ENCODE measurements at places on chromosomes 3 and 15. TPM values are rescaled to one million over a fixed set of nuclear protein-coding genes. Genes with fewer than 3 reads are reported as not detected.

DNA sequence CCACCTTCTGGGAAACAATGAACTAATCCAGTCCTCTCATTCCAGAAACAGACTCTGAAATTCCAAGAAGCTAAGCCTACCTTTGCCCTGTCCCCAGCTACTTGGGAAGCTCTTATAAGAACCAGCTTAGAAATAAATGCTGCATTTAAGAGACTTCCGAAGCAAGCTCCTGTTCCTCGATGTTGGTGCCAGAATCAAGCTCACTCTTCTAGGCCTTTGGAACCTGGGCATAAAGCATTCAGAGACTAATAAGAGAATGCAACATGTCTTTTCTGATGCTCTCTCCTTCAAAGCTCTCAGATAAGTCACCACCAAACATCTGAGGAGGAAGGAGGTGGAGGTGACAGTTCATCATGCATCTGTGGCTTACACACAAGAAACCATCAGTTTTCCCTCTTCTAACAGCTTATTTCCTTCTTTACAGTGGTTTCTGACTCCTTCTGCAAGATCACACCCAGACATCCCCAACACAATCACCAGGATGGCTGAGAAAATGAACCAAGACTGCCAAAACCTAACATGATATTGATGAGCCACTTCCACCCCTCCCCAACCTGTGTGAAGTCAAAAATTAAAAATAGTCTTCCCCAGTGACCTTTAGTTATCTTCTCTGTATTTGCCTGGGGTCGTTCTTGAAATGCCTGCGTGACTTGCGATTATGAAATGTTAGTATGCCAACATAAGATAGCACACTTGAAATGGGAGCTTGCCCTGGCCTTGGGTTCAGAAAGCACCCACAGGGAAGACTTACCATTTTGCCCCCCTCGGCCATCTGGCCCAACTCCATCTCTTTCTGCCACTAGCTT lies 11.5 kb downstream of the ARHGEF3 start:
- H3K36me3 ChIP-seq = no peaks in the 10 kb centered on the region
- no peaks in the 10 kb centered on the region for H3K4me1 ChIP-seq

Gene IMPG2
- 0.72 TPM for total RNA-seq

DNA sequence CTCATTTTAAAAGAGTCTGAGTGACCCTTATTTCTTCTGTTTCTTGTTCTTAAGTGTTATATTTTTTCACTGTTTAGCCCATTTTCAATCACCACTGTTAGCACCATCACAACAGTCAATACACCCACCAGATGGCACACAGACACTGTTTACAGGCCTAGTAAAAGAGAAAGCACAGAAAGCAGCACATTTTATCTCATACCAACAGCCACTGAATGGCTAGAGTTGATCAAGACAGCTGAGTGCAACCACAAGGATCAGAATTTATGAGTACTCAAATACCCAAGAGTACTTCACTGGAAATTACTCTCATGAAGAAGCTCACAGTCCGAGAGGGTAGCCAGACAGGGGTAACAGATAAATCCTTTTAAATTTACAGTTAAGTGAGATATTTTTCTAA lies 127.0 kb downstream of the TFDP2 start:
- peak; percentile 9 for DNase-seq
- no peaks in the 10 kb centered on the region for H3K36me3 ChIP-seq
- no peak overlapping the region for H3K27ac ChIP-seq
- no peak overlapping the region for H3K4me3 ChIP-seq

Gene LMLN
- total RNA-seq = 2.6 TPM

- no peak overlapping the region for H3K27ac ChIP-seq
- H3K4me3 ChIP-seq = no peak overlapping the region
- no peaks in the 10 kb centered on the region for H3K27me3 ChIP-seq
- no peaks in the 10 kb centered on the region for H3K36me3 ChIP-seq
- peaks cover 21% of the 10 kb centered on the region for H3K4me1 ChIP-seq
Observed at GRCh38 chr3:172564499-172564898, 41.3 kb upstream of the TNFSF10 start.

DNA sequence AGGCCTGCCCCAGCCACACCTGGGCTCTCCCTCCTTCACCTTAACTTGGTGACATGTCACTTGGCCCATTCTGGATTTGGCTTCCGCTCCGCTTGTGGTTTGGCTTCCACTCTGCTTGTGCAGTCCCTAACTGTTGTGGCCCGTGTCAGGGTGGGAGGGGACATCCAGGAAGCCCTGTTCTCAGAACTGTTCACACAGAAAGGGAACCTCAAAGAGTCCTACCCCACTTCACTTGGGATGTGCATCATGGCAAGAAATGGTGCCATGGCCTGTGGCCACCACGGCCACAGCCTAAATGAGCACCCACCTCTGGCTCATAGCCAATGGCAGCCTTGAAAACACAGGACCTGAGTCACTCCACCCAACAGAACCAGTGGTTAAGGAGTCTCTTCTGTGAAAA lies 63.4 kb downstream of the CYP19A1 start:
- no peak overlapping the region for H3K27ac ChIP-seq
- DNase-seq = no peak
- peaks cover 10% of the 10 kb centered on the region for H3K27me3 ChIP-seq
- H3K4me1 ChIP-seq = no peaks in the 10 kb centered on the region
- no peaks in the 10 kb centered on the region for H3K36me3 ChIP-seq

Gene PLS1
- 22.8 TPM for total RNA-seq

Gene CYP8B1
- 5.9 TPM for total RNA-seq

DNA sequence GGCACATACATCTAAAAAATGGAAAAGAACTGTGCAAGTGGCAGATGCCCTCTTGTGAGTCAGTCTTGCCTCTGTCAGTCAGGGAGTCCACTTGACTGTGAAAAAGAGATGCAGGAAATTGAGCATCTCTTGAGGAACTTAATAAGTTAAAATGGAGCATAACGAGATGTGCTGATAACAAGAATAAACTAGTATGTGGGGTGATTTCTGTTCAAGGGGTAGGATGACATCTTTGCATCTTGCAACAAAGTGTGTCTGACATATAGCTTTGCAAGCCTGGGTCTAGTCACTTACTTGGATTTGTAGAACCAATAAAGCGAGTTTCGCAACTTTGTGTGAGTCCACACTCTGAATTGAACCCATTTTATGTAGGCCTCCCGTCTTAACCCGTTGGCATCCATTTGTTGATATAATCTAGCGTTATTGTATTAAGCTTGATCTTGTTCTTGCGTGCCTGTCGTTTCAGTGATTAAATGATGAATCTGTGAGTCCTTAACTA lies 2.2 kb downstream of the USP3 start:
- H3K4me3 ChIP-seq = peak overlapping the region; percentile 79
- no peaks in the 10 kb centered on the region for H3K36me3 ChIP-seq
- no peaks in the 10 kb centered on the region for H3K27me3 ChIP-seq
- H3K4me1 ChIP-seq = peaks cover 54% of the 10 kb centered on the region
- no peak for DNase-seq

Gene TGM5
- not detected for total RNA-seq

Gene PIK3CB
- total RNA-seq = 21.3 TPM

GRCh38 chr15:88657326-88658069 lies 18.7 kb downstream of the ISG20 start:
- no peak overlapping the region for H3K4me3 ChIP-seq
- no peaks in the 10 kb centered on the region for H3K27me3 ChIP-seq
- no peaks in the 10 kb centered on the region for H3K36me3 ChIP-seq
- peak; percentile 66 for DNase-seq
- no peaks in the 10 kb centered on the region for H3K4me1 ChIP-seq
- H3K27ac ChIP-seq = no peak overlapping the region

- H3K4me1 ChIP-seq = peaks cover 7% of the 10 kb centered on the region
- DNase-seq = no peak
- H3K27me3 ChIP-seq = no peaks in the 10 kb centered on the region
- H3K4me3 ChIP-seq = no peak overlapping the region
- no peaks in the 10 kb centered on the region for H3K36me3 ChIP-seq
Observed at GRCh38 chr3:97992547-97993173, 20.4 kb upstream of the RIOX2 start.

DNA sequence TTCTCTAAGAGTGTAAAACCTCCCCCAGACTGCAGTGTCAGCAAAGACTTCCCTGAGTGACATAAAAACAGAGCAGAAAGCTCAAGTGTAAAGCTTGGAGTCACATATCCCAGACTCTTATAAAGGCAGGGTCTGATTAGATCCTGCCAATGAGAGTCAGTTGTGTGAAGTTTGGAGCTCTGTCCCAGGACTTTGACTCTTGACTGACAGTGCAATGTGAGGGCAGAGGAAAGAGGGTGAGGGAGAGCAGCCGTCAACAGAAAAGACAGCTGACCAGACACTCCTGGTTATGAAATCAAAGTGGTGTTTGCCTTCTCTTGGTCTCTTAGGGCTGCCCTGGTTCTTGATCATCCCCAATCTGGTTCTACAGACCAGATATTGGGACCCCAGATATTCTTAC lies 393.2 kb downstream of the ERC2 start:
- peaks cover 4% of the 10 kb centered on the region for H3K4me1 ChIP-seq
- no peak overlapping the region for H3K27ac ChIP-seq
- no peak overlapping the region for H3K4me3 ChIP-seq
- H3K36me3 ChIP-seq = no peaks in the 10 kb centered on the region

GRCh38 chr3:100256731-100257151 lies 4.1 kb upstream of the TBC1D23 start:
- no peak for DNase-seq
- H3K36me3 ChIP-seq = no peaks in the 10 kb centered on the region
- peaks cover 4% of the 10 kb centered on the region for H3K4me1 ChIP-seq
- H3K27me3 ChIP-seq = no peaks in the 10 kb centered on the region
- no peak overlapping the region for H3K27ac ChIP-seq

DNA sequence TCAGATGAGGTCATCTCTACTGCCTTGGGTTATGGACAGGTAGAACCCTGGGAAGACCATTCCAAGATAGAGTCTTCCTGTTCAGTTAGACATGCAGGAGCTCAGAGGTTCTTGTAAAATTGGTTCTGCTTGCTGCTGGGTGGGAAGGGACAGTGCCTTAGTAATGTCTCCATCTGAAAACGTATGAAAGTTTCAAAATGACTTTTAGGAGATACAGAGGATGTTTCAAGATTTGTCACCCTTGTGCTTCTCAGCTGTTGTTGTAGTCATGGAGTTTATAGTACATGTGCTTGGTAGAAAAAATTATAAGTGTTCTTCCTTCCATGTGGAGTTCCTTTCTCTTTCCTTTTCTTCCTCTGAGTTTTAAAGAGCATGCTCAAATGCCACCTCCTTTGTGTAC lies 885.2 kb upstream of the CFAP20DC start:
- no peak overlapping the region for H3K27ac ChIP-seq
- H3K4me3 ChIP-seq = no peak overlapping the region
- H3K27me3 ChIP-seq = no peaks in the 10 kb centered on the region
- no peaks in the 10 kb centered on the region for H3K36me3 ChIP-seq
- DNase-seq = no peak

DNA sequence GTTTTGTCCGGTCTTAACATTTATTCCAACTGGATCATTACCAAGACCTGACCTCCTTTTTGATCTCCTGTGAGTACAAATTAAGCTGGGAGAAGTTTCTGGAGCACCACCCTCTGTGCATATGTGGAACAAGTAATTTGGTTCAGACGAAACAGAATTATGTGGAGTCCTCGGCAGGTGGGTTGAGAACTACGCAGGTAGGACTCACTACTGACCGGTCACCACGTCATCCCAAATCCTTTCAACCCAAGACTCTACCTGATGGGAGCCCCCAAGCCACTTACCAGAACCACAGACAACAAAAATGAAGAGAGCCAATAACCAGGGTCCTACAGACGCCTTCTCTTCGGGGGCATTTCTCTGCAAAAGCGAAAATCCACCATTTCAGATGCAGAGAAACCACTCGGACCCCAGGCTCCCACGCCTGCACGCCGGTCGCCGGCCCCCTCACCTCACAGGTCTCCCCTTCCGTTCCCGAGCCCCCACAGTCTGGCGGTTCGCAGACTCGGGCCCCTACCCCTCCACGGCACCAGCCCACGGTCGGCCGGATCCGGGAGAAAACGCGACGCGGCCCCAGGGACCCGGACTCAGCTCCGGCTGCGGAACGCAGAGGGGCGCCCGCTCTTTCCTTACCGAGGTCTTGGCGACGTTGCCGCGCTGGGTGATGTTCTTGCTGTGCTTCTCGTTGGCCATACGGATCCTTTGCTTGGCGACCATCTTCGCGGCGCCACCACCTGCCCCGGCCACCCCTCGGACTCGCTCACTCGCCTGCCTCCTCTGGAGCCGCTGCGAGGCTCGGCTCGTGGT lies 674 bp downstream of the SERP1 start:
- peak overlapping the region; percentile 98 for H3K27ac ChIP-seq
- H3K4me1 ChIP-seq = peaks cover 7% of the 10 kb centered on the region
- H3K4me3 ChIP-seq = peak overlapping the region; percentile 65
- peak; percentile 27 for DNase-seq
- no peaks in the 10 kb centered on the region for H3K27me3 ChIP-seq
- H3K36me3 ChIP-seq = no peaks in the 10 kb centered on the region

GRCh38 chr3:14472471-14473351 lies 67.4 kb downstream of the GRIP2 start:
- peaks cover 11% of the 10 kb centered on the region for H3K4me1 ChIP-seq
- H3K27me3 ChIP-seq = no peaks in the 10 kb centered on the region
- DNase-seq = peak; percentile 69
- no peak overlapping the region for H3K4me3 ChIP-seq

Gene C2CD4B
- 2.0 TPM for total RNA-seq

GRCh38 chr3:155210736-155211135 lies 82.7 kb downstream of the STRIT1 start:
- H3K27ac ChIP-seq = no peak overlapping the region
- no peak overlapping the region for H3K4me3 ChIP-seq
- H3K36me3 ChIP-seq = no peaks in the 10 kb centered on the region
- no peak for DNase-seq

Gene OR4M2
- not detected for total RNA-seq

Gene WDR72
- total RNA-seq = 6.4 TPM

- no peak overlapping the region for H3K27ac ChIP-seq
- H3K27me3 ChIP-seq = no peaks in the 10 kb centered on the region
- peaks cover 8% of the 10 kb centered on the region for H3K4me1 ChIP-seq
- H3K36me3 ChIP-seq = no peaks in the 10 kb centered on the region
- DNase-seq = no peak
- no peak overlapping the region for H3K4me3 ChIP-seq
Observed at GRCh38 chr15:40744815-40745152, 10.3 kb downstream of the RMDN3 start.

Gene GRAMD2A
- total RNA-seq = 4.4 TPM

DNA sequence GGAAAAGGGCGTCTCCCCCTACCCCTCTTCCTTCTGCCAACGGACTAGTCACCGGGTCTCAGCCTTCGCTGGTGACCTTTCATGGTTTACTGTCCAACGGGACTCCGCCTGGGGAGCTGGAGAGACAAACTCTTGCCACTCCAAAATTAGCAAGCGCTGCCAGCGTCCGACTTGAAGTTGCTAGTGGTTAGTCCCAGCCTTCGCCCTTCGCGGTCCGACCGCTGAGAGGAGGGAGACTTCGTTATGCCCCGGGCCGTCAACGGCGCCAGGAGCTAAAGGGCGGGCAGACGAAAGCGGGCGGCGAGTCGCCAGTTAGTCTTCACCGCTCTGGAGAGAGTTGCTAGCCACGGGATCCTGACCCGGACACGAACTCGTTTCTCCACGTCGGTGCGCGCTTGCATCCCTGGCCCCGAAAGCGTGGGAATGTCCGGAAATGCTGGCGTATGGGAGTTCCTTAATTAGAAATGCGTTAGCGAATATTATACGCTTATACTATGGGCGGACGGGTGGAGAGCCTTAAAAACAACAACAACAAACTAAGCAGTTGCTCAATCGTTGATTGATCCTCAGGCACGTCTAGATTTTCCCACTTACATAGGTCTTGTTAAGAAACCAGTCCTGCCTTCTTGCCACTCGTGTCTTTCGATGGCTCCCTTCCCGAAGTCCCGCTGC lies 716 bp downstream of the SMC4 start:
- peaks cover 6% of the 10 kb centered on the region for H3K4me1 ChIP-seq
- H3K27ac ChIP-seq = peak overlapping the region; percentile 75
- no peaks in the 10 kb centered on the region for H3K36me3 ChIP-seq
- H3K27me3 ChIP-seq = no peaks in the 10 kb centered on the region

Gene CATSPER2
- total RNA-seq = 3.9 TPM

Gene RARRES1
- 73.1 TPM for total RNA-seq

Gene CCR9
- total RNA-seq = 0.20 TPM

Gene DPPA2
- not detected for total RNA-seq

Gene HRG
- total RNA-seq = 1.7 TPM
